MM.1S (cell line): ENCODE measurements at places on chromosomes 5 and 9.

- H3K4me3 ChIP-seq = no peak overlapping the region
- no peaks in the 10 kb centered on the region for H3K4me1 ChIP-seq
- no peaks in the 10 kb centered on the region for H3K36me3 ChIP-seq
- H3K27ac ChIP-seq = no peak overlapping the region
- H3K27me3 ChIP-seq = no peaks in the 10 kb centered on the region
- DNase-seq = peak; percentile 49
Observed at GRCh38 chr5:136249678-136250266, 56.8 kb upstream of the SMIM32 start.

DNA sequence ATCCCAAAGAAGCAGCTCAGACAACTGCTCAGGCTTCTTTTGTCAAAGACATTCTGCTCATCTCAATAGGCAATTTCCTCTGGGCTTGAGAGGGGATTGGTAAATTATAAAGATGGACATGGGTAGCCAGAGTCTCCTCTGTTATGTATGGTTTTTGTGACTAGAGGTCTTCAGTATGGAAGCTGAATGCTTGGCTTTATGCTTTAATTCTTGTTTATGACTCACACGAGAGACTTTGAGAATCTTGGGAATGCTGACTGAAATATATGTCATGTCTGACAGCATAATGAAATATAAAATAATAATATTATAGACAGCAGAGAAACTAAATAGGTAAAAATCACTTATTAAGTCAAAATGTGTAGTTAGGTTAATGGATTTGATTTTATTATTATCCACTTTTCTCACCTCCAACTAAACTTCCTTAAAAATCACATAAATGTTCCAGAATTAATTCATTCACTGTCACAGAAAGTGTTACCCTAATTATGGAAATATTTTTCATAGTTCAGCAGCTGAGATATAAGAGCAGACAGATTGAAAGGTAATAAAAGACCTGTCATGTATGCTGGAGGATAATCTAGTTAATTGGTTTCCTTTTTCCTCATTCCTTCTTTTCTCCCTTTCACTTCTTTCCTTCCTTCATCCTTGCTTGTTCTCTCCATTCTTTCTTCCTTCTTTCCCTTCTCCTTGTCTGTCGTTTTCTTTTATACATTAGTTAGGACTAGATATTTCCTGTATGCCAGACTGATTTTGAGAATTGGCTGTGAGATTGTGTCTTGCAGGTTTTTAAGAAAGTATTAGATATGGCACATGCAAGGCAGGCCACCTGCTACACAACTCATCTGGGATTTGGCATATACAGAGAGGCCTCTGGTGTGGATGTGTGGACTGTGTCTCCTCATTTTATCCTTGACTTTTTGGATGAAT, 1866.1 kb upstream of the NUDT12 start:
- no peak overlapping the region for H3K4me3 ChIP-seq
- H3K27me3 ChIP-seq = no peaks in the 10 kb centered on the region
- no peak for DNase-seq
- no peaks in the 10 kb centered on the region for H3K4me1 ChIP-seq

- no peak overlapping the region for H3K4me3 ChIP-seq
- no peak overlapping the region for H3K27ac ChIP-seq
- H3K27me3 ChIP-seq = no peaks in the 10 kb centered on the region
- no peak for DNase-seq
Observed at GRCh38 chr5:90809311-90810056, 250.9 kb downstream of the ADGRV1 start.

DNA sequence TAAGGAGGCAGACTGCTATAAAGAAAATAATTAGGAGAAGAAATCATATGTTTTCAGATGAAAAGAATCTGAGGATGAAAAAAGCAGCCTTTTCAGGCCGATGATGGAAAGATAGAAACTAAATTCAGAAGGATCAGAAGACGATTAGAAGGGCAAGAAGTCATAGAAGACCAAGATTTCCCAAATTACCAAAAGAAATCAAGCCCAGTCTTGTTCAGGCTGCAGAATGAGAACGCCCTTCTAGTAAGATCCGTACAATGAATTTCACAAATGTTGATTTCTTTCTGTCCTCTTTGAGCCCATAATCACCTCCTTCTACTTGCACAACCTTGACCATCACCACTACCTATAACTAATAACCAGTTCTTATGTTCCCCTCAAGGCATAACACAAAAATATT, 114.6 kb upstream of the CCDC152 start:
- H3K36me3 ChIP-seq = no peaks in the 10 kb centered on the region
- no peaks in the 10 kb centered on the region for H3K4me1 ChIP-seq
- no peak for DNase-seq
- no peak overlapping the region for H3K4me3 ChIP-seq
- H3K27me3 ChIP-seq = no peaks in the 10 kb centered on the region

- no peak overlapping the region for H3K4me3 ChIP-seq
- no peaks in the 10 kb centered on the region for H3K27me3 ChIP-seq
- no peaks in the 10 kb centered on the region for H3K4me1 ChIP-seq
- no peak overlapping the region for H3K27ac ChIP-seq
Observed at GRCh38 chr5:73045623-73046022, 74.8 kb upstream of the TMEM171 start.

DNA sequence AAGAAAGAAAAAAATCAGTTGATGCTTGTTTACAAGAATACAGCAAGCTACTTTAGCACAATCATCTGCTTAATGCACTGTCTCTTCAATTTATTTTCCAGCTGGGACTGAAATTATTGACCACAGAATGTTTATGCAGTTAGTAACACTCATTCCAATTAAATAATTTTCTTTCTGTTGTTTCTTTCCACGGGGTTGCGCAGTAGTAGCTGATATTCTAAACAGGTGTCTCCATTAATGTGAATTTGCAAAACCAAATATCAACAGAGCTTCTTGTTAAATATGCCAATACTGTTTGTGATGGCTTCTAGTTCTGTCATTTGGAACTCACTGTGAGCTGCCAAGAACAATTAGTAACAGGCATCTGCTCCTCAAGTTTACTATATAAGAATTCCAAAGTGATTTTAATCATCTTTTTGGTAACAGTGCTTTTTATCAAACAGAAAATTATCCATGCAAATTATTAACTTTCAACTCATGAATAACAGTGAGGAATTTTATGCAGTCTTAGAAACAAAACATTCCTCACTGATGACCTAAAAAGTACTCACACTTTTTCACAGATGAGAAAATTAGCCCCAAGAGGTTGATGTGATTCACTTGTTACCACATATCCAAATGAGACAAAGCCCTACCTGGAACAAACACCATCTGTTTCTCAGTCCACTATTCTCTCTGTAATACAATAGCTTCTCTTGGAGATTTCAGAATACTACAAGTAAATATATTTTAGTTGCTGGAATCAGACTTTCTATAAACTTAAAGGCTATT, 567.6 kb upstream of the RGMB start:
- H3K4me1 ChIP-seq = no peaks in the 10 kb centered on the region
- no peaks in the 10 kb centered on the region for H3K27me3 ChIP-seq
- DNase-seq = no peak
- H3K27ac ChIP-seq = no peak overlapping the region
- no peak overlapping the region for H3K4me3 ChIP-seq

- H3K36me3 ChIP-seq = no peaks in the 10 kb centered on the region; the same call in 1 of the 2 replicates
- peaks cover 29% of the 10 kb centered on the region for H3K4me1 ChIP-seq
- no peak overlapping the region for H3K4me3 ChIP-seq
- DNase-seq = no peak
- no peak overlapping the region for H3K27ac ChIP-seq
Observed at GRCh38 chr5:41834506-41834905, 35.7 kb downstream of the OXCT1 start.

GRCh38 chr9:132757016-132757415, 86.8 kb downstream of the GTF3C4 start:
- H3K36me3 ChIP-seq = no peaks in the 10 kb centered on the region
- no peak for DNase-seq

GRCh38 chr5:2727550-2727949, 23.9 kb downstream of the IRX2 start:
- H3K27ac ChIP-seq = no peak overlapping the region
- no peak for DNase-seq
- no peak overlapping the region for H3K4me3 ChIP-seq

DNA sequence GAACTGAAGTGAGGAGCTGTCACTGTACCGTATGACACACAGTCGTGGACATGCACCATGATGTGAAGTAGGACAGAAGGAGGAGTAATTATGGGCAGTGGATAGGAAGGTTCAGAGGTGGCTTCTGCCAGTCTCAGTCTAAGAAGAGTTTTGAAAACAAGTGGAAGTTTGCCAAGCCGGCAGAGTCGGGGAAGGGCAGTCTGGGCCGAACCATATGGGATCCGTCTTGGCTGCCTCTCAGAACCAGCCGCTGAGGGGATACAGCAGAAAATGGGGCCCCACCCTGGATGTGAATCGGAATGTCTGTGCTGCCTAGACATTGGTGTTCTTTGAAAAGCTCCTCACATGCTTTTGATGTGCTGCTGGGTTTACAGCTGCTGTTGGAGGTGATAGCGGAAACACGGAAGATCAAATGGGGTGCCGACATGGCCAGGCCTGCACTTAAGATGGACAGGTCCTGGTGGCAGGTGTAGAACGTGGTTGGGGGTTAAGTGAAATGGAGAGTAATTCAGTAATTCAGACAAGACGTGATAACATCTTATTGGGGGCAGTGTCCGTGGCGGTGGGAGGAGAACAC, 11.2 kb downstream of the SNX18 start:
- no peaks in the 10 kb centered on the region for H3K27me3 ChIP-seq
- H3K4me1 ChIP-seq = peaks cover 9% of the 10 kb centered on the region
- no peak overlapping the region for H3K27ac ChIP-seq
- H3K36me3 ChIP-seq = no peaks in the 10 kb centered on the region
- no peak overlapping the region for H3K4me3 ChIP-seq

DNA sequence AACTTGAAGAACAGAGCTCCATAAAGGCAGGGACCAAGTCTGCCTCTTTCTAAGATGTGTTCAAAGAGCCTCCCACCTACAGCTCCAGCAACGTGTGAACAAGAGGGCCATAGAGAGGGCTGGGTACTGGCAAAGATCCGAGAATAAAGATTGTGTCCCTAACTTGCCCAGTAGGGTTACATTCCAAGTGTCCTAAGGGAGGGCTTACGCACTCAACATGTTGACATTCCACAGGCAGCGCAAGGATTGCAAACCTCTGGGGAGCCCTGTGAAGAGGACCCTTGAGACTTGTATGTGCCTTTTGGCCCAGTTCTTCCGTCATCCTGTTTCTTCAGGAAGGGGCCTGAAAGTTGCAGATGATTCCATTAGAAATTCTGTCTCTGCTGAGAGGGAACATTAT, 48.2 kb upstream of the ENTREP1 start:
- H3K36me3 ChIP-seq = no peaks in the 10 kb centered on the region
- H3K27ac ChIP-seq = no peak overlapping the region
- no peaks in the 10 kb centered on the region for H3K4me1 ChIP-seq
- no peak overlapping the region for H3K4me3 ChIP-seq
- no peaks in the 10 kb centered on the region for H3K27me3 ChIP-seq
- DNase-seq = no peak

DNA sequence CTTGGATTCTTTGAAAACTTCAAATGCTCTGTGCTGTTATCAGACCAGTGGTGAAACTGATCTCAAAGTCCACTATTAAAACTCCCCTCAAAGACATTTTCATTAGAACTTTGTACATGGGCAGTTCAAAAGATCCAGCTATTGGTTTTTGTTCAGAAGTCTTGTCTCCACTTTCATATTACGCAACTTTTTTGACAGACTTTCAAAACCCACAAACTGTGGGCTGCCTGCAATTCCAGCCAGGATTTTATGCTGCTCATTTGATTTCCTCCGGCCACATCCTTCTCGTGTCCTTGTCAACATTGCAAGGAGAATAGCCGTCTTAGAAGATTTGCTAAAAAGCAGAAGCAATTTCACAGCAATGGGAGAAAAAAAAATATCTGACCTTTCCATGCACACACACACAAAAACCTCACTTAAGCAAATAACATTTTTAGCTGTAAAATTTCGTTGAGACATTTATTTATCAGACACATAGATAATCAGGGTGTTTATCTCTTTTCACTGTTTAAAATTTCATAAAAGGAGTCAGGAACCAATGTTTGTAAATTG, 1990.5 kb downstream of the MAT2B start:
- H3K4me1 ChIP-seq = no peaks in the 10 kb centered on the region
- no peak overlapping the region for H3K27ac ChIP-seq
- no peaks in the 10 kb centered on the region for H3K36me3 ChIP-seq
- no peaks in the 10 kb centered on the region for H3K27me3 ChIP-seq

DNA sequence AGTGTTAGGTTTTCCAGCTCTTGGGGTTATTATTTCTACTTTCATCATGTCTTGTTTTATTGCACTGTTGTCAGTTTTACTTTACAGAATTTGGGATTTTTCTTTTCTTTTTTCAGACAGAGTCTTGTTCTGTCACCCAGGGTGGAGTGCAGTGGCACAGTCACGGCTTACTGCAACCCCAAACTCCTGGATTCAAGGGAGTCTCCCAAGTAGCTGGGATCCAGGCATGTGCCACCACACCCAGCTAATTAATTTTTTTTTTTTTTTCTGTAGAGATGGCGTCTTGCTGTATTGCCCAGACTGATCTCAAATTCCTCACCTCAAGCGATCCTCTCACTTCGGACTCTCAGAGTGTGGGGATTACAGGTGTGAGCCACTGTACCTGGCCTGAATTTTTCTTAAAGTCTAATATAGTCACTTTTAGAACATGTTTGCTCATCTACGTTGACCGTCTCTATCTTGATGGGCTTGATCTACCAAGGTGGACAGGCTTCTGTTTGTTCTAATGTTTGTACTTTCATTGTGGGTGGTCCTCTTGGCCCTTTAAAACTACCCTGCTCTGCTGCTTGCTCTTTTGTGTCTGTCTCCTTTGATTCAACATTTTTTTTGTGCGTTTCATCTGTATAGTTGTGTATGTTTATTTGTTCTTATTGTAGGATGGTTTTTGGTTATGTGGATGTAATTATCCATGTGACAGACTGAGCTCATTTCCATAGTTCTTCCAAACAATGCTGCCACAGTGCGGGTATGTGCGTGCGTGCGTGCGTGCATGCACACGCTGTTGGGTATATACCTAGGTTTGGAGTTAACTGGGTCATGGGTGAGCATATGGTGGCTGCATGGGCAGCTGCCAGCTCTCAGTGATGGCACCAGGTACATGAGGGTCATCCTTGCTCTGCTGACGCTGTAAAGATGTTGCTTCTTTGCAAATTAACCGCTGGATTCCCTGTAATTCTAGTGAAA, 18.1 kb downstream of the PRRC2B start:
- DNase-seq = no peak
- H3K27ac ChIP-seq = no peak overlapping the region
- H3K27me3 ChIP-seq = no peaks in the 10 kb centered on the region
- no peaks in the 10 kb centered on the region for H3K4me1 ChIP-seq

DNA sequence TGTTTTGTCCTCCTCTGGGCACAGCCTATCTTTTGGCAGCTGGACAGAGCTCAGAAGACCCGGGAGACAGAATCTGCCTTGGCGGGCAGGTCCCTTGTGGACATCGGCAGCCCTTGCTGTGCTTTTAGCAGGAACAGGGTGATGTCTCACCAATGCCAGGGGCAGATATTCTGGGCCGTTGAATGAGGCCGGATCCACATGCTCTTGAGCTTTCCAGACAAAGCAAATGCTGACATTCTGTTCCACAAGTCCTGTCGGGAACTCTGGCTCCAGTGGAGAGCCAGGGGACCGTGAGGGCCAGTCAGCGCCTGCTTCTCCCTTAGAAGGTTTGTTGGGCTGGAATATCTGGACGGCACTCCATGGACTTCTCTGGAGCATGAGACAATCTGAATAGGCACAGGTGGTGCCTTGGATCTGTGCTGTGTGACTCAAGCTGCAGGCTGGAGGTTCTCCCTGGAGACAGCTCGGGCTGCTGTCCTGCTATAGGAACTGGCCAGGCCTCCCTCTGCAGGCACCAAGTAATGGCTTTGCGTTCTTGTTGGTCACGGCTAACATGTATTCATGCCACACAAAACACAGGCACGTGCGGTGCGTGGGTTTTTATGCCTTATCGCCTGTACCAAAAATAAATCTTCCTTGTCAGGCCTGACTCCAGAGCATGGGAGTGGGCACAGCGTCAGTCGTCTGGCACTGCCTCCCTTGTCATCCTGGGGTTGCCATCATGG, 80.3 kb downstream of the GADD45G start:
- H3K36me3 ChIP-seq = no peaks in the 10 kb centered on the region
- H3K4me1 ChIP-seq = peaks cover 12% of the 10 kb centered on the region
- H3K27ac ChIP-seq = no peak overlapping the region
- H3K4me3 ChIP-seq = no peak overlapping the region
- no peak for DNase-seq
